ENCODE measurements at places on chromosomes 13 and 19. TPM values are rescaled to one million over a fixed set of nuclear protein-coding genes. Genes with fewer than 3 reads are reported as not detected.

DNA sequence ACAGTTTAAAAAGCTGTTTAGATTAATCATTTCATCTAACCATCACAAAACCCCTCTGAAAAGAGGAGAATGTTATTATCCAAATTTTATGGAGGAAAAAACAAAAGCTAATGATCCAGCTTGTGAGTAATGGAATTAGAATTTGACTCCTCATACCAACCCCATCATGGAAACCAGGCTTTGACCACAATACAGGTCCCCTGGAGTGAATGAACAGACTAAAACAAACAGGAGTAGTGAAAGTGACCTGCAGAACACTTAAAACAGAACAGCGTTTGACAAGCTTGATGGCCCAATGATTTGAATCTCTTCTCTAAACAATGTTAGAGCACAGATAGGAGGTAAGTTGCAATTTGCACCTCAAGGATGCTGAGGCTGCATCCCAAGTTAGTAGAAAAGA, 230.0 kb downstream of the DCT start:
- no peak overlapping the region for H3K27ac ChIP-seq
- no peak overlapping the region for H3K4me3 ChIP-seq
- peaks cover 12% of the 10 kb centered on the region for H3K4me1 ChIP-seq
- H3K27me3 ChIP-seq = no peaks in the 10 kb centered on the region

GRCh38 chr19:3544742-3545668, 6.0 kb downstream of the TEKTIP1 start:
- H3K36me3 ChIP-seq = 0 out of 2 replicates have a peak, but pooled peaks cover 6% of the 10 kb centered on the region
- H3K27me3 ChIP-seq = no peaks in the 10 kb centered on the region
- H3K4me1 ChIP-seq = no peaks in the 10 kb centered on the region
- H3K4me3 ChIP-seq = no peak overlapping the region
- peak; percentile 60 for DNase-seq
- no peak overlapping the region for H3K27ac ChIP-seq

The LPAR2 gene
- total RNA-seq = 31.0 TPM

GRCh38 chr19:17929056-17929455, 3.8 kb upstream of the CCDC124 start:
- DNase-seq = no peak
- H3K27me3 ChIP-seq = no peaks in the 10 kb centered on the region
- no peaks in the 10 kb centered on the region for H3K36me3 ChIP-seq
- H3K27ac ChIP-seq = no peak overlapping the region
